ENCODE measurements at places on chromosomes 2 and 18.
A peak's percentile ranks its signal among the peaks of the same experiment; 100 is the strongest.

- DNase-seq: peak; percentile 38
These were observed 177.1 kb downstream of the RNF144A start for GRCh38 chr2:7094231-7094741.

GRCh38 chr2:143786026-143786765, 657.0 kb downstream of the ARHGAP15 start:
- no peak for DNase-seq

GRCh38 chr18:46366751-46367376, 262.7 kb downstream of the HAUS1 start:
- no peak for DNase-seq

DNA sequence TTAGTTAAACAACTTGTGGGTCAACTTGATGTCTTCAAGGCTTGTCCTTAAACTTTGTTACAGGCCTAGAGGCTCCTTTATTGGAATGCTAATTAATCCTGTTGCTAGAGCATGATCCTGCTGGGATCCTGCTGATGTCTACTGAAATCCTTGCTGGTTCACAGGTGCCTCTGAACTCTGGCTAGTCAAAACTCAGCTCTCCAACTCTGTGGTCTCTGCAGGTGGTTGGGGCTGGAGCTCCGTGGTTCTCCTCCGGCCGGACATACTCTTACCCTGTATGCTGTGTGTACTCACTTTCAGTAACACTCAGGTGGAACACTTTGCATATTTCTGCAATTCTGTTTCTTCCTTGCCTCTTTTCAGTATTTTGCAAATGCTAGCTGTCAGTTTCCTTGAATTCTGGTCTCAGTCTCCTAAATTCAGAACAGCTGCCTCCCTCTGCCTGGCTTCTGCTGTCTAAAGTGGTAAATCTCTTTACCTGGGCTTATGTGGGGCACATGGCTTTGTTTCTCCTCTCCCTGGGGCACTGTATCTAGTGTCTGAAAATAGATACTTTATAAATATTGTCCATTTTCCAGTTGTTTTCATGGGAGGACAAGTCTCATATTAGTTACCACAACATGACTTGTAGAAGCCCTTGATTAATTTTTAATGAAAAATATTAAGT, 113.0 kb downstream of the ATP9B start:
- DNase-seq: no peak

GRCh38 chr2:96157649-96158553, 12.7 kb upstream of the DUSP2 start:
- DNase-seq: no peak

DNA sequence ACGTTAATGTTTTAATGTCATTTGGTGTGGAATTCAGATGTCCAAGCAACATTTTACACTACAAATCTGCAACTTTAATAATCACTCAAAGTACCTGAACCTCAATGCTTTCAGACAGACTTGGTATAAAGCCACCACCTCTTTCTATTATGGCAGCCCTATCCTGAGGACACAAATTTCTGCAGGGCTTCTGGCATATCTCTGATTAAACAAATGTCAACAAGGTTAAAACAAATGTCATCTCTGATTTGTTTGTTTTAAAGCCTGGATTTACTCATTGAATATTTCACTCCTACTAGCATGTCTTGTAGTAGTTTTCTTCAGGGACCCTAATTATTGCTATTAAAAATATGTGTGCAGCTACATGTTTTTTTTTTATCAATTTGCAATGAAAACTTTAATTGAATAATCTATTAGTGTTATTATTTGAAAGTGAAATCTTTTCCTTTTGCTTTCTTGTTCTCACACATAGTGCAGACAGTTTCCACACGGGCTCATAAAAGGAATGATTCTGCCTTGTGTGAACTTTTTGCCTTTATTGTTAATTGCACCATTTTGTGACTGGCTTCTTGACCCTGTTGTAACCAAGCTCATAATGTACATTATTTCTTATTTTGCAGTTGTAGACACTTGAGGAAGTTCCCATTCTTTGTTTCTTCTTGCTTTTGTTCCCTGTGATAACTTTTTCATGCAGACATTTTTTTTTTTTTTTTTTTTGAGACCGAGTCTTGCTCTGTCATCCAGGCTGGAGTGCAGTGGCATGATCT, 30.1 kb downstream of the IL37 start:
- DNase-seq: no peak

DNA sequence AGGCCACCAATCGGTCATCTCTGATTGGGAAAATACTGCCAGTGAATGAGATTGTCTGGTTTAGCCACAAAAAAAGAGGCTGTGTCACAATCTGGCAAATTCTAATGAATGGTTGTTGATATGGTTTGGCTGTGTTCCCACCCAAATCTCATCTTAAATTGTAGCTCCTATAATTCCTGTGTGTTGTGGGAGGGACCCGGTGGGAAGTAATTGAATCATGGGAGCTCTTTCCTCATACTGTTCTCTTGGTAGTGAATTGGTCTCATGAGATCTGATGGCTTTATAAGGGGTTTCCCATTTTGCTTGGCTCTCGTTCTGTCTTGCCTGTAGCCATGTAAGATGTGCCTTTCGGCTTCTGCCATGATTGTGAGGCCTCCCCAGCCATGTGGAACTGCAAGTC, 838.3 kb downstream of the SLC4A3 start:
- no peak for DNase-seq

GRCh38 chr2:15170070-15170775, 390.9 kb downstream of the NBAS start:
- DNase-seq: no peak

- no peak for DNase-seq
These were observed 96.0 kb downstream of the WDR7 start for GRCh38 chr18:56747032-56747658.

GRCh38 chr2:41880561-41881243, 167.1 kb upstream of the PKDCC start:
- no peak for DNase-seq

DNA sequence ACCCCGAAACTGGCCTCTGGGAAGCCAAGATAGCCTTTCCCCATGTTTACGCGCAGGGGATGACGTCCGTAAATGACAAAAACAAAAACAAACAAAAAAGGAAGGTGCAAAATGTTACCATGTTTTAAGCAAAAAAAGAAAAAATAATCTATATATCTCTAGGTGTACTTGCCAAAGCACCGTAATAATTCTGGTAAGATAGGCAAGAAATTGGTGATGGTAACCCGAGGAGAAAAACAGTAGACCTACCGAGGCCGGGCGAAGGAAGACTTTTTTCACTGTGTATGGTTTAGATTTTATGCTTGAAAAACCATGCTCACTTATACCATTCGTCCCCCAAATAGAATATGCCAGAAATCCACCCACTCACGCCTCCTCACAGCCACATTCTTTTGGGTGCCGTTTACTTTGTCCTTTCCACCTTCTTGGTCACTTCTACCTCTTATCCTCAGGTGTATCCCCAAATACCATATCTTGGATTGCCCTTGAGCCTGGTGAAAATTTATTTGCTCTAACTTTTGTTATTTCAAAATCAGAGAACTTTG, 8.0 kb downstream of the GATA6 start:
- no peak for DNase-seq

- no peak for DNase-seq
These were observed 775 bp downstream of the SNED1 start for GRCh38 chr2:240998995-240999791.

- DNase-seq: no peak
These were observed 8.5 kb downstream of the NFE2L2 start for GRCh38 chr2:177256026-177256425.

- no peak for DNase-seq
These were observed 186.8 kb upstream of the PGAP1 start for GRCh38 chr2:197113275-197113711.

GRCh38 chr18:48027401-48027963, 97.0 kb upstream of the SMAD2 start:
- no peak for DNase-seq

GRCh38 chr2:191369034-191369433, 123.8 kb downstream of the MYO1B start:
- DNase-seq: no peak

GRCh38 chr2:124661558-124661957, 636.5 kb downstream of the CNTNAP5 start:
- DNase-seq: no peak

GRCh38 chr2:159497256-159497655, 119.1 kb downstream of the BAZ2B start:
- no peak for DNase-seq

- no peak for DNase-seq
These were observed 1628.0 kb upstream of the PIK3C3 start for GRCh38 chr18:40326985-40327384.

DNA sequence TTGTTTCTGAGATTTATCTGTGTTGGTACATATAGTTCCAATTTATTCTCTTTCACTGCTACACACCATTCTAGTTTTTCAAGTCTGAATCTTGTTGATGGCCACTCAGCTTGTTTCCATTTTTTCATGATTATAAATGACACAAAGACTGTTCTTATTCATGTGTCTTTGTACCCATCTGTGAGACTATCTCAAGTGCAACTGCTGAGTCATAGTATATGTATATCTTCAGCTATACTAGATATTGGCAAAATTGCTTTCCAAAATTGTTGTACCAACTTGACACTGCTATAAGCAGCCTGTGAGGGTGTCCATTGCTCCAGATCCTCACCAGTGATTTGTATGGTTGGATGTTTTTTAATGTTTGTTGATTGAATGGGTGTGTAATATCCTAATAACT, 37.2 kb upstream of the RTN4 start:
- no peak for DNase-seq

DNA sequence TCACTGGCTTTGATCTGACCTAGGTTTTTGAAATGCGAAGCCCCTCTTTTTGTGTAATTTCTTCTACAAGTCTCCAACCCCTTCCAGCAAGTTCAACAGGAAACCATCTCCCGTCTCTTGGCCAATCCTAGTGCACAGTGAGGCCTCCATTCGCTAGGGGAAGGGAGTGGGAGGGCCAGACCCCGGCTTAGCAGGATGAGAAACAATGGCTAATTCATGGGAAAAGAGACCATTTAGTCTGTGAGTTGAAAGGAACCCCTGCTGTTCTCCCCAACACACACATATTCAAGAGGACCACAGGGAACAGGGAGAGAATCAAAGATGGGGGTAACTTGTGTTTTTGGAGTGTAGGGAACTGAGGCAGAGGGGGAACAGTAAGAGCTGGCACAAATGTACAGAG, 83.0 kb downstream of the RTN4 start:
- DNase-seq: no peak

GRCh38 chr2:33077844-33078243, 131.1 kb downstream of the LTBP1 start:
- DNase-seq: no peak

GRCh38 chr2:128545085-128545484, 226.4 kb upstream of the HS6ST1 start:
- DNase-seq: no peak

DNA sequence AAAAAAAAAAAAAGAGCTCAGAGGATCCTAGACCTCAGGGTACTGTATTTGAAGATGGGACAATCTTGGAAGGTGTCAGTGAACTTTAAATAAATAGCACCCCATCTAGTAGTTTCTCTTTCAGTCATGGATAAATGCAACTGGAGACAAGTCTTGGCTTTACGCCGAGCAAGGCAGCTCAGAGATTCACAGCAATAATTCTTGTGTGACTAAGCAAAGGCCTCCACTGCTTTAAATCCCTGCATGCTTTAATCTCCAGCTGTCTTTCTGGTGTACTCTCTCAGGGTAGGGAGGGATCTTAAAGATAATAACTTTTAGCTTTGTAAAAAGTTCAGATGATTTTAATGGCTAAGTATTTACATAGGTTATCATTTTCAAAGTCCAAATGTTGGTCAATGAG, 36.3 kb downstream of the NRXN1 start:
- no peak for DNase-seq

DNA sequence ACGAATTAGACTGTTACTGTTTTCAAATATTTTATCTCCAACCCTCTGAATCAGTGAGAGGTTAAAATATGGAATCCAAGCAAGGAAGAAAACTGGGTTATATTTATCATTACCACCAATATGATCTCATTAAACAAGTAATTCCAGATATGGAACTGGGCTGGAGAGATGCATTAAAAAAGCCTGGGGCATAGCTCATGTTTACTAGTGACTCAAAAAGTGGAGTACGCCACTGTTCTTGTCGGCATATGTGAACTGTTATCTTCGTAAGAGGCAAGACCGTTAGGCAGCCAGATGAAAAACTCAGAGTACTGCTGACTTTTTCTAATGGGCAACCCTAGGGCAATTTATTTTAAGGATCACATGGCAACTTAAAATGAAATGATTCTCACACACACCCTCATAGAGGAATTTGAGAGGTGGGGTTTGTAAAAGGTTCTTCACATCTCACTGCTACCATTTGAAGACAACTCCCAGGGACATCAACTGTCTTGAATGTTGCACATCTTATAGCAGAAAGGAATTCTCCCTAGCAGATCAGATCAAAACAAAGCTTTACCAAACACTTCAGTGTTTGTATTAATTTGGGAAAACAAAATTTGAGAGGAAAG, 105.2 kb upstream of the TFCP2L1 start:
- DNase-seq: no peak

DNA sequence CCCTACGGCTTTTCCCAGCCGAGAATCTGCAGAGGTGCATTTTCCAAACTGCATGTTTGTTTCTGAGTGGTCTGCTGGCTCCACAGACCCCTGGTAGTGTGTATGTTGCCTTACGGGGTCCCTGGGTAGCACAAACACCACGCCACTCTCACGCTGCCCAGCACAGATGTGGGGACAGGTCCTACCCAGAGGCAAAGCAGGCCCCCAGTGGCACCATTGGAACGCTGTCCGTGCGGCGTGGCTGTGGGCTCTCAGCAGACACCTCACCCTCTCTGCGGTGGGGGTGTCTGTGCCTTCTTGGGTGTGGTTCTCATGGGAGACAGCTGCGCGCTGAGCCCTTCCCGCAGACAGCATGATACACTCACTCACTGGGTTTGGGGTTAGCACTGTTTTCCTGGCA, 137.4 kb downstream of the NFATC1 start:
- DNase-seq: no peak

DNA sequence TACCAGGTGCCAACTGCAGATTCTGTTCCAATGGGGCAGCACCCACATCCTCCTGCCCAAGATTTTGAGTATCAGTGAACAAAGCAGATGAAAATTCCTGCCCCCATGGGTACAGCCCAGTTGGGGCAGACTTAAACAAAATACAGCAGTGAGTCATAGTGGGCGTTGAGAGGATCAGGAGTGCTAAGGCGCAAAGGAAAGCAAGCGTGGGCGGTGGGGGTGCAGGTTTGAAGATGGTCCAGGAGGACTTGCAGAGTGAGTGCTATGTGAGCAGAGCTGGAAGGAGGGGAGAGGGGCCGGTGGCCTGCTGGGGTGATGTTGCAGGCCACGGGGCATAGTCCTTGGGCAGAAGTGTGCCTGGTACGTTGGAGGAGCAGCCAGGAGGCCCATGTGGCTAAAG, 24.7 kb downstream of the STEAP3 start:
- DNase-seq: no peak

DNA sequence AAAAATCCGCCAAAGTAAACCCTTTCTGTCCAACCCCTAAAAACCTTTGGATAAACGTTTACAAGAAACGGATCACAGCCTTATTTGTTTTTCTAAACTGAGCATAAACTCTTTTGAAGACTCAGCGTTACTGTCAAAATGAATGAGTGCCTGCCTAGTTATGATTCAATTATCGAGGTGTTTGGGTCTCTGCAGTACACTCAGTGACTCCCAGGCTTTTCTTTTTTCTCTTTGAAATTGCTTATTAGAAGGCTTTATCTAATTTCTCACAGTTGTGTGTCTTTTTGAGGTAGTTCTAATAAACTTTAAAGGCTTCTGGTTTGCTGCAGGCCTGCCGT, 663 bp downstream of the RHBDD1 start:
- no peak for DNase-seq

- no peak for DNase-seq
These were observed 121.8 kb downstream of the TGFA start for GRCh38 chr2:70431716-70432347.

Data from NCI-H187 treated with DMSO at 0.1 percent for 48 hours (cell line).